ENCODE measurements at places on chromosomes 11 and 22.

DNA sequence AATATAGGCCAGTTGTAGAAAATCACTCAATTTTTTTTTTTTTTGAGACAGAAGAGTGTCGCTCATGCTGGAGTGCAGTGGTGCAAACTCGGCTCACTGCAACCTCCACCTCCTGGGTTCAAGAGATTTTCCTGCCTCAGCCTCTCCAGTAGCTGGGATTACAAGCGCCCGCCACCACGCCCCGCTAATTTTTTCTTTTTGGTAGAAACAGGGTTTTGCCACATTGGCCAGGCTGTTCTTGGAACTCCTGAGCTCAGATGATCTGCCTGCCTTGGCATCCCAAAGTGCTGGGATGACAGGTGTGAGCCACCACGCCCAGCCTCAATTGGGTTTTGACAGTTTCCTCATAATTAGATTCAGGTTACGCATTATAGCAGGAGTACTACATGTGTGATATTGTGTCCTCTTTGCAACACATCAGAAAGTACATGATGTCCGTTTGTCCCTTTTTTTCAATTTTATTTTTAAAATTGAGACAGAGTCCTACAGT, 2.6 kb upstream of the ATP6V1E1 start:
- DNase-seq = no peak

DNA sequence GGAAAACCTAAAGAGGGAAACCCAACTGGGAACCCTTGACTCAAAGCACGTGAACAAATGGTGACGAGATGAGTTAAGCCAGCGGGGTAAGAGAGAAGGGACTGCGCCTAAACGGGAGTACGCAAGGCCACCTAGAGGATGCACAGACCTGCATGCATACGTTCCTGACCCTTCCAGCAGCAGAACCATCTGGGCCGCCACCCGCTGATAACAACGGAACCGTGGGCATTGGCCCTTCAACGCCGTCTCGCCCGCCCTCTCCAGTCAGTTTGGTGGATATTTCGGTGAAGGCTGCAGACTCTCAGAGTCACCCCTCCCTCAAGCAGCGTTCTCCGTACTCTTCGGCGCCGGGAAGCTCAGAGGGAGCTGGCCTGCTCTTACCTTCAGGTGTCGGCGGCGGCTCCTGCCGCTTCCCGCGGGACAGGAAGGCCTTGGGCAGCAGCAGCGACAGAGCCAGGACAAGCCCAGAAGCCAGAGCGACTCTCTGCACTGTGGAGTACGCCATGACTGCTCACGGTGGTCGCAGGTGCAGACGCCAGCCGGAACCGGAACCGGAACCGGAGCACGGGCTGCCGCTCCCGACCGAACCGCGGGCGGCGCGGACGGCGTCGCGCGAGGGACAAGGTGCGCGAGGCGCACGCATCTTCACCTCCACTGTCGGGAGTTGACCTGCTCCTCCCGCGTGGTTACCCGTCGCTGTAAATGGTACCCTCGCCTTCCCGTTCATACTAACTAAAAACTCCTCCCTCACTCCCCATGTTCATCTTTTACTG, at the start of gene RIC3:
RIC3 (minus strand) TSS at position 541 of the 773 bp plus-strand sequence; CDS start at position 505, 36 bp downstream.
- DNase-seq = peak; percentile 60

GRCh38 chr11:71181566-71181965, 70.8 kb downstream of the SHANK2 start:
- DNase-seq = no peak

- no peak for DNase-seq
Measured at GRCh38 chr11:28466506-28466905, 358.3 kb downstream of the METTL15 start.

DNA sequence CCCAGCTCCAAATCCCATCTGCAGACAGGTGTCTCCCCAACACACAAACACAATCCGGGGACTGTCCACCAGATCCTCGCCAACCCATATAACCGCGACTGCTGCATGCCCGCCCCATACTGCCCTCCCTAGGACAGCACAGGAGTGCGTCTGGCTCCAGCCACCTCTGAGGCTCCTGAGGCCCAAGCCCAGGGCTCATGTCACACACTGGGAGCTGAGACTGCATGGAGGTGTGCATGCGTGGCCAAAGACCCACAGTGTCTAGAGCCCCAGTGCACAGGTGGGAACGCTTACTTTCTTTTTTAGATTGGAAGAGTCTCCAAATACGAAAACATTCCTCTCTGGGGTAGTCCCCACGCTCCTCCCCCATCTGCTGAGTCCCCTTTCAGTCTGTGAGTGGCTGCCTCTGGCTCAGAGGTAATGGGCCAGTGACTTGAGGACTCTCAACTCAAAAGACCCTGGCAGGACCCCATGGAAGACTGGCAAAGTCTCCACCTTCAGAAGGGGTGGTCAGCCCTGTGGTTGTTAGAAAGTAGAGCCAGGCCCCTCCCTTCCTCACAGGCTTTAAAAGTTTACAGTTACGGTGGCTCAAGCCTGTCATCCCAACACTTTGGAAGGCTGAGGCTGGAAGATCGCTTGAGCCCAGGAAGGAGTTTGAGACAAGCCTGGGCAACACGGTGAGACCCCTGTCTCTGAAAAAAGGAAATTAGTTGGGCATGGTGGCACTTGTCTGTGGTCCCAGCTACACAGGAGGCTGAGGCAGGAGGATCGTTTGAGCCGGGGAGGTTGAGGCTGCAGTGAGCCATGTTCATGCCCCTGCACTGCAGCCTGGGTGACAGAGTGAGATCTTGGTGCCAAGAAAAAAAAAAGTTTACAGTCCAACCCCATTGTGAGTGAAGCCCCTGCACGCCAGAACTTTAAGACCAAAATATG, 2.3 kb downstream of the CBX7 start:
- no peak for DNase-seq

GRCh38 chr11:37502202-37502601, 904.2 kb upstream of the RAG2 start:
- DNase-seq = no peak

GRCh38 chr11:61972672-61973475, 5.4 kb upstream of the FTH1 start:
- no peak for DNase-seq

GRCh38 chr11:1226226-1226985, 3.5 kb downstream of the MUC5B start:
- no peak for DNase-seq

DNA sequence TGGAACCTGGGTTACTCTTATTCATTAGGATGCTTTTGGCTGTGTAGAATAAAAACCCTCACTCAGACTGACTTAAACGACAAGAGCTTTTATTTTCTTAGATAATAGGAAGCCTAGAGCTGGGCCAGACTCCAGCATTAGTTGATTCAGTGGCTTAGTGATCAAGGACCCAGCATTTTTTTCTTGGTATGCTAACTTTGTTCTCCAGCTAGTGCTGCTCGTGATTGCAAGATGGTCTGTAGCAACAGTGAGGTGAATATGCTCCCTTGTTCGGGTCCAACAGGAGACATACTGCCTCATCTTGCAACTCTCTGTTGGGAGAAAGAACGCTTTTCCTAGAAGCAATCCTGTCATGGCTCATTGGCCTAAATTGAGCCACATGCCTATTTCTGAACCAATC, 33.4 kb downstream of the INSC start:
- DNase-seq = no peak

DNA sequence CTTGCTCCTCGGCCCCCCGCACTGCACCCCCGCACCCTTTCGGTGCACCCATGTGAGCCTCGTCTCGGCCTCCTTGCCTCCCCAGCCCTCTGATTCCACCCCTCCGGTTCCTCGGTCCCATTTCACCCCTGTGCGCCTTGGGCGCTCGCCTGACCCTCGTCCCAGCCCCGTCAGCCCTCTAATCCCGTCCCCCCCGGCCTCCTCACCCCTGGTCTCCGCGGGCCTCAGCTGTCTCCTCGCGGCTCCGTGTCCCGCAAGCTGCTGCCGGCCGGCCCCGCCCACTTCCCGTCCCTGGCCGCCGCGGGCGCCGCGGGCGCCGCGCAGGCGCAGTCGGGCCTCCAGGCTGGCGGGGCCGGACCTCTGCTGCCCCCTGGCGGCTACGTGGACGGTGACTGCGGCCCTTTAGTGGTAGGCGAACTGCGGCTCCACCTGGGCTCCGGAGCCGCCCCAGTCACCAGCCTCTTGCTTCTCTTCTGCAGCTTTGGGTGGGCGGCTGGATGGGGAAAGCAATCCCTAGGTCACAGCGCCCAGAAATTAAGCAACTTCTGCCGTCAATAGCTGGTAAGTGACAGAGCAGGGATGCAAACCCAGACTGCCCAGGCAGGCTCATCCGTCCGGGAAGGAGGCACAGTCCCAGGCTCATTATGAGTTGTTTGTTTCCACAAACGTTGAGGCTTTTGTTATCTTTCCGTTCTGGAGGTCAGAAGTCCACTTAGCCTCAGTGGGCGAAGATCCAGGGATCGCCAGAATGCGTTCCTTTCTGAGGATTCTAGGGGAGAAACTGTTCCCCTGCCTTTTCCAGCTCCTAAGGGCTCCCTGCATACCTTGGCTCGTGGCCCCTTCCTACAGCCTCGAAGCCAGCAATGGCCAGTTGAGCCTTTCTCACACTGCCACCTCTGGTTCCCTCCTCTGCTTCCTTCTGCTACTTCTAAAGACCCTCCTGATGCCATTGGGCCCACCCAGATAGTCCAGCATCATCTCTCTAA, at the start of gene PPM1F:
PPM1F (minus strand) TSS at position 263 of the 986 bp plus-strand sequence. CDS start 6,800 bp downstream, outside the sequence.
- DNase-seq = peak; percentile 77

GRCh38 chr11:623349-623869, 1.3 kb downstream of the CDHR5 start:
- DNase-seq = no peak

GRCh38 chr11:11293798-11294550, 59.1 kb downstream of the CSNK2A3 start:
- no peak for DNase-seq

- no peak for DNase-seq
Measured at GRCh38 chr22:50438305-50439275, 36.2 kb downstream of the SBF1 start.

GRCh38 chr22:35376728-35377472, 4.0 kb upstream of the HMOX1 start:
- DNase-seq = no peak

GRCh38 chr11:124511745-124512144, 31.7 kb downstream of the OR8B12 start:
- no peak for DNase-seq

DNA sequence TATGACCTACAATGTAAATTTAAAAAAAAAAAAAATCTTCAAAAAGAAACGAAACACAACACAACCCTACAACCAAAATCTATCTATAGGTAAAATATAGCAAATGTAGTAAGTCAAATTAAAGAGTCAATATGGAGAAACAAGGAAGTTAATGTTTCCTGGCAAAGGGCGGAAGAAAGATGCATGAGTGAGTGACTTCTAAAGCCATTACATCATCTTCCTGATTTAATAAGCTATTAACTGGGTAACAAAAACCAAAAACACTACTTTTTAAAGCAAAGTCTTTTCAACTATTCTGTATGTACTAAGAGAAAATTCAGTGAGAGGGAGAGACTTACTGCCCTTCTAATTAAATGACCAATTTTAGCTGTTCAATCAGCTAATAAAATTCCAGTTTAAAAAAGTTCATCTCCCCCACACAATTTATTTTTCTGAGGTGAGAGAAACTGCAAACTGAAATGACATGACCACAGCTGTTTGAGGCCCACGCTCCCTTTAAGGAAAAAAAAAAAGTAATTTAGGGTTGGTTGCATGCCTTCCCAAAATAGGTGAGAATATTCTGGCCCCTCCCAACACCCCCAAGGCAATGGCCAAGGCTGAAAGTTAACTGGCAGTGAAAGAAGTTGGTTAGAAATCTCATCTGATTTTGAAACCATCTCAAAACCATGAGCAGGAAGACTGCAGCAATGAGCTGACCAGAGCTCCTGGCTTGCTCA, 5.9 kb downstream of the SF1 start:
- DNase-seq = no peak

DNA sequence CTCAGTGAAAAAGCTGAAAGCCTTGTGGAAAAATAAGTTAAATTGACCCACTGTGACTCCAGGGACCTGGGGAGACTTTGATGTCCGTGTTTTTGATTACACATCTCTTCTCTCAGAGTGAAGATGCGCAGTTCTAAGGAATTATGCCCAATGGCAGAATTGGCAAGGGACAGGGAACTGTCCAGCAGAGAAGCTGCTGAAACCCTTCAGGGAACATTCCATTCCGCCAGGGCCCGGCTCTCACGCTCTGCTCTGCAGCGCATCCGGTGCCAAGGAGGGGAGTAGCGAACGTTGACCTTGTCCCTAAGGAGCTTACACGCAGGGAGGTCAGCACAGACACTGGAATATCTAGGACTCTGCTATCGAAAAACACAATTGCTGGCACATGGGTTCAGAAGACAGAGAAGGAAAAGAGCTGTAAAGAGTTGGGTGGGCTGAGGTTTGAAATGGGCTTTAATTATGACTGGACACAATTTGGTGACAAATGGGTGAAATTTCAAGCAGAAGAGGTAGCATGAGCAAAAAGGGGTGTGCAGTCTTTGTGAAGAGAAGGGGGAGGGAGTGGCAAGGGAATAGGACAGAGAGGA, 64.5 kb upstream of the B3GAT1 start:
- DNase-seq = no peak

DNA sequence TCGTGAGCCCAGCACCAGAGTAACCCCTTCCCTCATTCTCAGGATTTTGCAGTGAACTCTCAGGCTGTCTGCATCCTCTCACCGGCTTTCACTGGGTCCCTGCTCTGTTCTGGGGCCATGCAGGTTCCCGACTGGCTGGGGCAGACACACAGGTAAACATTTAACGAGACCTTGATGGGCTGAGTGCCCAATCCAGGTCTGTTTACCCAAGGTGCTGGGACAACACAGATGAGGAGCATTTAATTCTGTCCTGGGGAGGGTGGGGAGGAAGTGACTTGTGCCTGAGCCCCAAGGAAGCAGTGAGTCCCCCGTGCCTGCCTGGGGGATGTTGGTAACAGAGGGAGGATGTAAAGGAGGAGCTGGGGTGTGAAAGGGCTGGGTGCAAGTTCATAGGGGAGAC, 4.4 kb downstream of the BIK start:
- DNase-seq = no peak

- DNase-seq = no peak
Measured at GRCh38 chr11:1877211-1878136, 14.2 kb downstream of the PRR33 start.

- DNase-seq = no peak
Measured at GRCh38 chr11:1232883-1233321, 10.0 kb downstream of the MUC5B start.

GRCh38 chr11:35290876-35291275, 128.5 kb downstream of the SLC1A2 start:
- no peak for DNase-seq

DNA sequence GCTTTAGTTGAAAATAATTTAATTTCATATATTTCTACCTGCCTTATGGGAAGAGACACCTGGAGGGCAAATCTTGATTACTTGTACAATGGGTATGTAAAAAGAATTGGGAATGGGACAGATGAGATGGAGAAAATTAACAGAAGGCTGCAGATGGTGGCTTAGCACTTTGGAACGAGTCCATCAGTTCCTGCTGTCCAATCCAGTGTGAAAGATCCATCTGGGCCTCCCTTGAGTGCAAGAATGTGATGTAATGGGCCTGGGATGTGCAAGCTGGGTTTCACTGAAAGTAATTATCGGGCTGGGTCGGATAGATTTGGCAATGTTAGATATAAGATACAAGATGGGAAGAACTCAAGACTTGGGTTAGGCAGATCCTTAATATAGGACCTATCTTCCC, 42.0 kb downstream of the CECR2 start:
- DNase-seq = no peak
